NCI-H460 (cell line): ENCODE measurements at places on chromosomes 16 and 17. TPM values are rescaled to one million over a fixed set of nuclear protein-coding genes. Genes with fewer than 3 reads are reported as not detected.
A peak's percentile ranks its signal among the peaks of the same experiment; 100 is the strongest.

CWC25 gene
- total RNA-seq, result 10.8 and 17.5 TPM in 2 replicates

ZNF652 gene
- 22.8 and 24.5 TPM in 2 replicates for total RNA-seq

MGAT5B gene
- total RNA-seq, result 0.72 and 1.2 TPM in 2 replicates

C17orf78 gene
- not detected in 2 replicates for total RNA-seq

ARHGDIG gene
- total RNA-seq, result 2.5 and 2.9 TPM in 2 replicates

RCVRN gene
- not detected in 2 replicates for total RNA-seq

PARD6A gene
- 3.4 and 6.5 TPM in 2 replicates for total RNA-seq

ALOXE3 gene
- total RNA-seq, result 0.06 TPM in 1 of 2 replicates, not detected in the other

- DNase-seq, result no peak
These were observed 102.7 kb downstream of the CA4 start for GRCh38 chr17:60252459-60252858.

DNA sequence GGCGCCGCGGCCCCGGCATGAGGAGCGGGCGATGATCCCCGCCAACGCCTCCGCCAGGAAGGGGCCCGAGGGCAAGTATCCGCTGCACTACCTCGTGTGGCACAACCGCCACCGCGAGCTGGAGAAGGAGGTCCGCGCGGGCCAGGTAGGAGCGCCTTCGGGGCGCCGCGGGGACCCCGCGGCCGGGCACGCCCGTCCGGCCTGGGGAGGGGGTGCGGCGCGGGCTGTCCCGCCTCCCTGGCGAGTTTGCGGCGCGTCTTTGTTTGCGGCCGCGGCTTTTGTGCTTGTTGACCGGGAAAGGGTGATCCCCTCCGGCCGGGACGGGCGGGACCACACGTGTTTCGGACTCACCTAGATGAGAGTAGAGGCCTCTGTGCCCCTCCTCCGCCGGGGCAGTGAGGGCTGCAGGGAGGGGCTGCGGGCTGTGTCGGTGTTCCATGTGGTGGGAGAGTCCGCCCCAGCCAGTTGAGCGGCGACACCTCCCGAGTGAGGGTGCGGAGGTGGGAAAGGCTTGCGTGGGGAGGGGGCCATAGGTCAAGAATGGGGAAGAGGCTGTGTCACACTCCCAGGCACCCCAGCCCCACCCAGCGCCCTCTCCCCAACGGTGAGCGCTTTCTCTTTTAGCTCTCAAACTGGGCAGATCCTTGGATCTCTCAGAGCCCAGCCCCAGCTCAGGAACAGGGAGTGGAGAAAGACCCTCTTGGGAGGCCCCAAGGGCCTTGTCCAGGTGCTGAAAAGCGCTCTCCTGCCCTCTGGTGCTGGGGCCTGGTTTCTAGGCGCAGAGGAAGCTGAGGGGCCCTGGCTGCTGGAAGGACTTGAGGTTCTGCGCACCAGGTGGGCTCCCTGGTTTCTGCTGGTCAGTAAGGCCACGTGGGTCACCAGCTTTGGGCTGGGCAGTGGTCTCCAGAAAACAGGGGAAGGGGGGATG, 923 bp downstream of the ANKRD13B start:
- no peak for DNase-seq

GRCh38 chr17:17873450-17873991, 36.7 kb upstream of the SREBF1 start:
- DNase-seq, result no peak

DNA sequence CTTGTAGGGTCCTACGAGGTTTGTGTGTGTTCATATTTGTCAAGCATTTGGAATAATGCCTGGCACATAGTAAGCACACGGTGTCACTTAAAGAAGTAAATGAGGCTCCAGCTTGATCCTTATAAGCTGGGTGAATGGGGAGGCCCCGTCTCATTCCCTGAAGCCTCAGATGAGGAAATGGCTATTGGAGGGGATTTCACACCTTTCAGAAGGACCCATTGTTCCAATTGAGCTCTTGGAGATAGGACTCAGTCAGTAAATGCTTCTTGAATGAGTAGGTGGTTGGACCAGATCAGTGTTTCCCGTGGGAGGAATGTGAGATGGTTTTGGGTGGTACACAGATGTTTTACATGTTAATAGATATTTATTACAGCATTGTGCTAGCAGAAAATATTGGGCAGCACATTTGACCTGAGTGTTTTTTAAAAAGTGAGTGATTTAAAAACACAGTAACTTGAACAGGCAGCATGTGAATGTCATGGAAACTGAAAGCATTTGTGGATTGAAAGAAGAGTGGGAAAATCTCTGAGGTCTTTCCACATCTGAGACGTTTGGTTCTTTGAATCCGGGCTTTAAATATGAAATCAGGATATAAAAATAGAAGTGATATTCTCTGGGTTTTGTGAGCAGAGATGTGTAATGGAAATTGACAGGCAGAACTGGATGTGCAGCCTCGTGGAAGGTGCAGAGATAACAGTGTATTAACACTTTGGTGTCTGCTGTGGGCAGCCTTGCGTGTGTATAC, 36.4 kb upstream of the ARHGAP17 start:
- DNase-seq, result no peak

DNA sequence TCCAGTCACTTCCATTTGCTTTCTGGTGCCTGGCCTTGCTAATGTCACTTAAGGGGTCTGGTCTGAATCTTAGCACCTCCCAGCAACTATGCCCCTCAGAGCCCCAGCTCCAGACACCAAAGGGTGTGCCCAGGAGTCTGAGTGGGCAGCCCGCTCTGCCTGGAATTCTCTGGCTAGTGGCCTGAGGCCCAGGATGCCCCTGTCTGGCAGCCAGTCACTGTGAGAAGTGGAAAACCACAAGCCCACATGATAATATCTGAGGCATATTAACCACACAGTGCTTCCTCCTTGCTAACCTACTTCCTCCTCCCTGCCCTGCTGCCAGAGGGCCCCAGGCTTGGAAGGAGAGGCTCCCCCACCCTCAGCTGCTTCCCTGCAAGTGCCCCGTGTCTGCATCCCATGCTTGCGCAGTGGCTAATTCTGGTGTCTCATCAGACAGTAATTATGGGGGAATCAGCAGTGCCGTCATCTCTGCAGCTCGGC, 14.0 kb downstream of the SRCIN1 start:
- DNase-seq, result no peak

- no peak for DNase-seq
These were observed 39.1 kb downstream of the CDRT15 start for GRCh38 chr17:14197586-14197985.

DNA sequence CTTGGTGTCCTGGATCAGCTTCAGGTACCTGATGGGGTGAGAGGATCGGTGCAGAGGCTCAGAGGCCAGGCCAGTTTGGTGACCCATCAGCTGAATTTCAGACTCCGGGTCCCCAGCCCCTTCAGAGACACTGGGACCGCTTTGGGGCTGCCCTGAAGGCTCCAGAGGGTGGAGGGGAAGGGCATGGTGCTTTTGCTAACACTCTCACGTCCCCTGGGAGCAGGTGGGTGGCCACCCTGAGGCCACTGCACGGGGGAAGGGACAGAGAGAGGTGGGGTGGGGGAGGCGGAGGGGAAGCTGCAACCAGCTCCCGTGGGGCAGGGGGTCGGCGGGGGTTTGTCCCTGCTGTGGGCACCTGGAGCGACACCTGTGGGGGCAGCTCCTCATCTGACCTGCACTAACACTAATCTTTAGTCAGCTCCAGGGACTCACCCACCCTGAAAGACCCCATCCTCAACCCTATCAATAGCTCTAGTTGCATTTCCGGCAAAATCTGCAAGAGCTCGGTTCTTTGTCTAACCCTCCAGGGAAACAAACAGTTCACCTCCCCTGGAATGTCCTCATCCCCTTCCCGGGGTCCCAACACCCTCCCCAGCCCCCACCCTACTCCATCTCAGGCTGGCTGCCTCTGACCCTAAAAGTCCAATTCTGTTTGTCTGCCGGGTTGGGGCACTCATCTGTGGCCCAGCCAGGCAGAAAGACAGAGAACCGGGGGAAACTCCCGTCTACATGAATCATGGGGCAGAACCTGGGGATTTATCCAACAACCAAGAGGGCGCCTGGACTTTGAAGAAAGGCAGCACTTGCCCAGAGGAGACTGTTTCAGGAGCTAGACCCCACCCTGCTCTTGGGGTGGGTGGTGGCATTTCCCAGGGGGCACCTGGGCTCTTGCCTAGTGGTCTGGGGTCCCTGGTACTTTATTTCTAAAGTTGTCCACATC, 91.9 kb upstream of the CBX4 start:
- no peak for DNase-seq

DNA sequence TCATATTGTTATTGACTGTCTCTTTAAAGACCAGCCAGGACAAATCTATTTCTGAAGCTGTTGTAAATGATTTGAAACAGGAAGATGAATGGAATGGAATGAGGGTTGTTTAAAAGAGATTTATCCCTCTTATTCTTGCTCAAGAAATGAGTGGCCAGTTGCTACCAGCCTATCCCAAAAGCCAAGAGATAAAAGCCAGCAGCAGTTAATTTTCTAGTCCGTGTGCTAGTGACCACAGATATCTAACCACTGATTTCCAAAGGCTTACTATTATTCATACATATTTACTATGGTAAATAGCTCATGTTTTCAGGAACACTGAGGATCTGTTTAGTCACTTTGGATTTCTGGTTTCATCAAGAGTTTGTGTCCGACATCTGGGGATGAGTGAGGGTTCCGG, 105.7 kb downstream of the CDH13 start:
- no peak for DNase-seq

DNA sequence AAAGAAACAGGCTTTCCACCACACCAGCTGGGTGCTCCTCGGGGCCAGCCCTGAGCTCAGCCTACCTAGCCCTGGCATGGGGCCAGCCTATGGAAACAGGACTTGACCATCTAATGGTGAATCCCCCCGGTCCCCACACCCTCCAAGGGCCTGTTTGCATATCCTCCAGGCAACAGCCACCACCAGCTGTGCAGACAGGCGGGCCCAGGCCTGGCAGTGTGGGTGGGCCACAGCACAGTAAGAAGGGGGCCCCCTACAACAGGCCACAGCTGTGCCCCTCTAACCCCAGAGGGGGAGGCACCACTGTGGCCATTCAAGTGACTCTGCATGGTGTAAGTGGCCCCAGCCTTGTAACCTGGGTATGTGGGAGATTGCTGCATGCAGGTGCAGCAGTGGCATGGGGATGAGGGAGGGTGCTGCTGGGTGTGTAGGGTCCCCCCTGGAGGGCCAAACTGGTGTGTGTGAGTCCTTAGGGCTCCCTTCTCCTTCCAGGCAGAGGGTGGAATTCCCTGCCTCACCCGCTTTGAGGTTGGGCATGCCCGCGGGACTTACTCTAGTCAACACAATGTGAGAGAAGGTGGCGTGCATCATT, 148.2 kb downstream of the C16orf78 start:
- no peak for DNase-seq

- DNase-seq, result peak; percentile 5
These were observed 743 bp downstream of the SHCBP1 start for GRCh38 chr16:46620266-46621005.

DNA sequence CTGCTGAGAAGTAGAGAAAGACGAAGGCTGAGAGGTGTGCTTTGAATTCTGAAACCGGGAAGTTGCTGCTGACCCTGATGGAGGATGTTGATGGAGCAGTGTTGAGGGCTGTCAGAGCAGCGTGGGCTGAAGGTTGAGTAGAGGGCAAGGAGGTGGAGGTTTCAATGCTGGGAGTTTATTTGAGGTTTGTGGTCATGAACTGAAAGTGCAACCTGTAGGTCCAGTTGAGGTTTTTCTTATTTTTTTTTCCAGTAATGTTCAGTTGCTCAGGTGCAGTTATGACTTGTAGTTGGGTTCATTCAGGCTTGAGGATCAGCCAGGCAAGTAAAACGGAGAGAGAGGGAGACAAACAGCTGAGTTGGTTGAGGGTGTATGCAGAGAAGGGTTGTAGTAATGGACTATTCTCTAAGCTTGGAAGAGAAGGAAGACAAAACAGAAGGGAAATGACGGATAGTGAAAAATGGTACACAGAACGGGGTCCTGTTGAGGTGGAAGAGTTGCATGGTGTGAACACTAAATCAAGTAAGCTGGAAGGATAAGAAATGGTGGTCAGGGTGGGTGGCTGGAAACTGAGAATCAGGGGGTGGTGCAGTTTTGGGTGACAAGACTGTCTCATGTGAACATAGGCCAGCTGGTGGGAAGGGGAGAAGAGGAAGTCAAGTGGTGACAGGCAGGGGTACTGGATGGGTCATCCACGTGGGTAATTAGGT, 8.7 kb upstream of the UBE2G1 start:
- DNase-seq, result no peak

DNA sequence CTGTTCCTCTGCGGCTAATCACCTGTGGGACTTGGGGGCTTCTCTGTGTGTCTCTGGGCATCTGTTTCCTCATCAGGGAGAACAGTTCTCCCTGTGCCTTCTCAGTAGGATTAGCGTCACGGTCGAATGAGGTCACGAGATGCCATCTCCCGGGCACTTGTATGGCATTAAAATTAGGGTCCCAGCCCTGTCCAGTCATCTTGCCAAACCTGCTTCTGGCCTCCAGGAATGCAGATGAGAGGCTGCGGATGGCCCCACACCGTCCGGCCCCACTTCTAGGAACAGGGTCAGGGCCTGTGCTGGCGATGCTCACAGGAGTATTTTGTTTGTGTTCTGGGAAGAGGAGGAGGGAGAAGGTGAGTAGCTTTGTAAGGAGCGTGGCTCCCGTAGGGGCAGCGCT, 58.5 kb downstream of the OR1D5 start:
- no peak for DNase-seq

- peak; percentile 23 for DNase-seq
These were observed 3.6 kb downstream of the PNMT start for GRCh38 chr17:39671651-39672521.

DNA sequence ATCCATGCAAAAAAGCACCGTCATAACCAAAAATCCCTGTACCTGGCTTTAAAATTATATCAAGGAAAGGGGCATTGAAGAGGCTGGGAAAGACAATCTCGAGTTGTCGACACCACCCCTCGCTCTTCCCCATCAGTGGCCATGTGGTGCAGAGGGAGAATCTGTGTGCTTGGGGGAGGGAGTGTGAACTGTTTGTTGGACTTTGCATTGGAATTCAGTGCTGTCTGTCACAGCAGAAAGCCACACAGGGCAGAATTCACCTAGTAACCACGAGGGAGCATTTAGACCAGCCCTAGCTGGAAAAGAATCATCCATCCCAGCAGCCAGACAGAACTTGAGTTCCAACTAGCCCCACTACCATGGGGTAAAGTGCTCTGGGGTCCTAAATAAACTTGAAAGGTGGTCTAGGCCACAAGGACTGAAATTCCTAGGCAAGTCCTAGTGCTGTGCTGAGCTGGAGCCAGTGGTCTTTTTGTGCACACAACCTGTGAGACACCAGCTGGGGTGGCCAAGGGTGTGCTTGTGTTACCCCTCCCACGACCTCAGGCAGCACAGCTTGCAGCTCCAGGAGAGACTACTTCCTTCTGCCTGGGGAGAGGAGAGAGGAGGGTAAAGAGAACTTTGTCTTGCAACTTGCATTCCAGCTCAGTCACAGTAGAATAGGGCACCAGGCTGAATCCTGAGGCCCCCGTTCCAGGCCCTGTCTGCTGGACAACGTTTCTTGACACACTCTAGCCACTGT, 11.5 kb upstream of the CEP112 start:
- no peak for DNase-seq
